ENCODE measurements at places on chromosomes 11 and 22. TPM values are rescaled to one million over a fixed set of nuclear protein-coding genes. Genes with fewer than 3 reads are reported as not detected.

DNA sequence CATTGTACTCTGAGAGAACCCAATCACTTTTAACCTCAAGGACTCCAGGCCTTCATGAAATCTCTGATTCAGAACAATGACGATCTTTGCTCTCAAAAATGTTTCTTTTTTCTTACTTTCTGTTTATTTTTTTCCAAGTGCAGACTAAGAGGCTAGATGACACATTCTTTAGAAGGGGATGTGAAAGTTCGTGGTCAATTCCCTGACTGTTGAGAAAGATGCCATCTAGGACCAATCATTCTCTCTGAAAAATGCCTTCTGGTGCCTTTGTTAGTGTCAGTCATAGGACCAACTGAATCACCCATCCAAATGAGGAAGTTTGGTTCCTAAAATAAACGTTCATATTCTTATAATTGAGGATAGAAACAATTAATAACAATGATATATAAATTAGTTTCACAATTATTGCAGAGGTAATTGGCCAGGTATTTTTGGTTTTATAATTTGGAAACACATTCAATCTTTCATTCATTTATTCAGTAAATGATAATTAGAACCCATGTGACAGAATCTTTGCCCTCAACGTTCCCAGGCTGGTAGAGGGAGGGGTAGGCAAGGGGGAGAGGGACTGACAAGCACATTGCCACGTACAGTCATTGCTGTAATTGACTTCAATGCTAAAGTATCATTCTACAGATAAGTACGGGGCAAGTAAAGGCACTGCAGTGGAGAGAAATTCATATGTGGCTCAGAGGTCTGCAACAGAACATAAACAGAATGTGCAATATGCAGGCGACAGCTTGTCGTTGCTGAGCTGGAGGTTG is 333.4 kb upstream of the MPPED2 start:
- DNase-seq = no peak
- H3K27me3 ChIP-seq = peaks cover 6% of the 10 kb centered on the region
- H3K27ac ChIP-seq = no peak overlapping the region
- no peaks in the 10 kb centered on the region for H3K36me3 ChIP-seq

DNA sequence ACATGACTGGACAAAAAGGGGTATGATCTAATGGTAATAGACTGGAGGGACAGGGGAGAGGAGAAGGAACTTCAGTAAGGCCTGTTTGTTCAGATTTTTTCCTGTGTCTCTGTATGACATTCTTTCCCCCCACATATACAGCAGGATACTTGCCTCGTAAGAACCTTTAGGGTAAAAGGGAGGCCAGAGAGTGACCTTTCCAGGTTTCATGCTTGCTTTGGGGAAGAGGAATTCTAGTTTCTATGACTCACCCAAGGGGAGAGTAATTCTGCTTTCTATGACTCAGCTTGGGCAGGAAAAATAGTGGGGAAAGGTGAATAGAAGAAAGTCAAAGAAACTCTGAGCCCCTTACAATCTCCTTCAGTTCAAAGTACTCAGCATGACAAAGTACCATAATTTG is 457.0 kb downstream of the DLG2 start:
- H3K36me3 ChIP-seq = no peaks in the 10 kb centered on the region
- no peaks in the 10 kb centered on the region for H3K4me1 ChIP-seq
- no peak overlapping the region for H3K4me3 ChIP-seq

GRCh38 chr11:13720940-13721339 is 52.5 kb downstream of the FAR1 start:
- H3K4me1 ChIP-seq = peaks cover 29% of the 10 kb centered on the region
- H3K27ac ChIP-seq = no peak overlapping the region
- H3K36me3 ChIP-seq = peaks cover 5% of the 10 kb centered on the region

DNA sequence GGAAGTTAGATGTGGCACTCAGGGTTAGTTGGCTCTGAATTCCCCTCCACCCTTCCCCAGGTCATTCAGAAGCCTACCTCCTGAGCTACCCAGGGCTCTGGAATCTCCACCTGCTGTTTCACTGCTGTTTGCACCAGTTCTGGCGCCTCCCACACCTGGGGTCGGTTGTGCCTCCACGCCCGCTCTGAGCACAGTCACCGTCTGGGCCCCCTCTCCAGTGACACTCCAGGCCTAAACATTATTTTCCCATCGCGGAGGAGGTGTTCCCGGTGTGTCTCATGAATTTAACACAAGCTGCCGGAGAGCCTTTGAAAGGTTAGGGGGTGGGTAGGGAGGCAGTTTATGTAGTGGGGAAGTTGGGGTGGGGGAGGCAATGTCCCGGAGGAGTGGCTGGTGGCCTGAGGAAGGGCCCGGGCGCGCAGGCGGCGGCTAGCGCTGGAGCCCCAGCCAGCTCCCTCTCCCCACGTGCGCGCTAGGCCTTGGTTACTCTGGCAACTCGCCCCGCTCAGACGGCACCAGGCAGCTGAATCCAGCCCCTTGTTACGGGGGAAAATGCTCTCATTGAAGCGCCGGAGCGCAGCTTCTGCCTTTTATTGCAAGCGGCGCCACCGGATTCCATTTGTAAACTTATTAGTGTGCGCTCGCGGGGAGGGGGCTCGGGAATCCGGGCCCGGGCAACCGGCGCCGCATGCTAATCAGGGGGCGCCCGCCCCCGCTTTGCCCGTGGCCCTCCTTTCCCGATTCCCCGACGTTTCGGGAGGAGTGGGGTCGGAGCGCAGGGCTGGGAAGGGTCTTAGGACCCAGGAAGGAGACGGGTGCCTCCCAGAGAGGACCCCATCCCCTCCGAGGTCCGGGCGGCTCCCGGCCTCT is 52.4 kb downstream of the GRIK4 start:
- peaks cover 25% of the 10 kb centered on the region for H3K4me1 ChIP-seq
- H3K4me3 ChIP-seq = no peak overlapping the region
- no peaks in the 10 kb centered on the region for H3K36me3 ChIP-seq
- DNase-seq = peak; percentile 20
- peak overlapping the region; percentile 63 for H3K27ac ChIP-seq
- H3K27me3 ChIP-seq = no peaks in the 10 kb centered on the region

DNA sequence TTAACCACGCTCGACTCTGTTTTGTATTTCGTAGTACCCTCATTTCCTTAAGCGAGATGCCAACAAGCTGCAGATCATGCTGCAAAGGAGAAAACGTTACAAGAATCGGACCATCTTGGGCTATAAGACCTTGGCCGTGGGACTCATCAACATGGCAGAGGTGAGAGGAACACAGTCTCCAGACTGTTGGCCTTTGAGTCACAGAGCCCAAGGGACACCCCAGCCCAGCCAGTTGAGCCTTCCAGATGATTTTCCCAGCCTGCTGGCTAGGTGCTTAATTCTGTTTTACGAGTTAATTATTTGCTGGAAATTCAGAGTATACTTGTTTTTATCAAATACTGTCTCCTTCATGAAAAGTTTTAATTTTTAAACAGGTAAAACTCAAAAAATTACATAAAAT is 57.3 kb upstream of the RAB1B start:
- no peaks in the 10 kb centered on the region for H3K4me1 ChIP-seq
- no peak overlapping the region for H3K4me3 ChIP-seq
- peaks cover 6% of the 10 kb centered on the region for H3K36me3 ChIP-seq
- no peaks in the 10 kb centered on the region for H3K27me3 ChIP-seq
- no peak overlapping the region for H3K27ac ChIP-seq

DNA sequence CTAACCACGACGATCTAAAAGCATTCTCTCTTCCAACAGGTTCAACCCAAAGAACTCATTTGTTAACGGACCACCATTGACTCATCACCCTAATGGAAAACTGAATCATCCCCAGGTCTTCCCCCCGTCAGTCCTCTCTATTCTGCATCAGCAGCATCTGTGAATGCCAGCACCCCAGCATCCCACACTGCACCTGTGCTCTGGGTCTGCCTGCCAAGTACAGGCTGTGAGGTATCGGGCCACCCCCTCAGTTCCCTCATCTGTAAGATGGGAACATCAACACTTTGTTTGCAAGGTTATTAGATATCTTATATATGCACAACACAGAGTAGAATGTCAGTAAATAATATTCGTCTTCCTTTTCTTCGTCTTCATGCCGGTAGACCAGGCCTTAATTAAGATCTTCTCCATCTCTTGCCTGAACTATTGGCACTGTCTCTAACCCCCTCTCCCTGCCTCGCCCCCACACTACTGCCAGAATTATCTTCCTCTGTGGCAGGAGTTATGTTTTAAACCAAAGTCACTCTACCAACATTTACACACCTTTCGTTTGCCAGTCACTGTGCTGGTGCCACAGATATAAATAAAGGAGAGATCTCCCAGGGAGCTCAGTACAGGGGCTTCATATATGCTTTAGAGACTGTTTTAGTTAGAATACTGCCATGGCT is 7.8 kb upstream of the TMPRSS4 start:
- H3K36me3 ChIP-seq = no peaks in the 10 kb centered on the region
- no peak overlapping the region for H3K27ac ChIP-seq
- no peak overlapping the region for H3K4me3 ChIP-seq

- no peaks in the 10 kb centered on the region for H3K36me3 ChIP-seq
- H3K4me3 ChIP-seq = no peak overlapping the region
- no peak overlapping the region for H3K27ac ChIP-seq
- no peaks in the 10 kb centered on the region for H3K4me1 ChIP-seq
- DNase-seq = no peak
Observed at GRCh38 chr11:131533998-131534397, 163.6 kb downstream of the NTM start.

- DNase-seq = no peak
- no peaks in the 10 kb centered on the region for H3K36me3 ChIP-seq
- H3K27me3 ChIP-seq = peaks cover 12% of the 10 kb centered on the region
- H3K4me3 ChIP-seq = no peak overlapping the region
- H3K4me1 ChIP-seq = peaks cover 4% of the 10 kb centered on the region
- H3K27ac ChIP-seq = no peak overlapping the region
Observed at GRCh38 chr11:117986981-117987574, 884 bp downstream of the IL10RA start.

GRCh38 chr11:17637901-17638300 is 81.5 kb upstream of the MYOD1 start:
- DNase-seq = no peak
- no peak overlapping the region for H3K4me3 ChIP-seq
- no peaks in the 10 kb centered on the region for H3K36me3 ChIP-seq
- no peak overlapping the region for H3K27ac ChIP-seq
- peaks cover 2% of the 10 kb centered on the region for H3K27me3 ChIP-seq
- no peaks in the 10 kb centered on the region for H3K4me1 ChIP-seq

DNA sequence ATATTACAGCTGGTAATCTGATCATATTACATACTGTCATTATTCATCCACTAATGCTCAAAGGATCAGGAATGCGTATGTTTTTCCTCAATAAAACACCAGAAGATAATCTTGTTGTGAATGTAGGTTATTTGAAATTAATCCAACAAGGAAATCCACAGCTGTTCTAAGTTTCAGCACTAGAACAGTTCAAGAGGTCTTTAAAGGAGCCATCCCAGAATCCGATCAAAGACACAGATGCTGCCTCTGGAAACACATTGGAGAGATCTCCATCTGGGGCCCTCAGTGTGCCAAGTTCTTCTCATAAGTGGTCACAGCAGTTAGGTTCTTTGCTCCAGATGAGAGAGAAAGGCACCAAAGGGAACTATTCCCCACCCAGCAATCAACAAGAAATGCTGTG is 1955.1 kb upstream of the RAG2 start:
- no peaks in the 10 kb centered on the region for H3K36me3 ChIP-seq
- DNase-seq = no peak
- no peaks in the 10 kb centered on the region for H3K27me3 ChIP-seq
- H3K4me1 ChIP-seq = no peaks in the 10 kb centered on the region

- H3K36me3 ChIP-seq = no peaks in the 10 kb centered on the region
- peak overlapping the region; percentile 54 for H3K27ac ChIP-seq
- H3K4me1 ChIP-seq = peaks cover 17% of the 10 kb centered on the region
- H3K4me3 ChIP-seq = no peak overlapping the region
- H3K27me3 ChIP-seq = no peaks in the 10 kb centered on the region
Observed at GRCh38 chr22:26735019-26735409, 77.6 kb downstream of the MIAT start.

GRCh38 chr22:42169055-42169469 is 38.5 kb upstream of the CYP2D6 start:
- H3K36me3 ChIP-seq = no peaks in the 10 kb centered on the region
- H3K4me3 ChIP-seq = no peak overlapping the region
- no peaks in the 10 kb centered on the region for H3K27me3 ChIP-seq
- DNase-seq = peak; percentile 81

RAG2 gene
- polyA plus RNA-seq = not detected

TLCD5 gene
- polyA plus RNA-seq = 8.3 TPM

PRG3 gene
- polyA plus RNA-seq = not detected

LRP5 gene
- polyA plus RNA-seq = 35.1 TPM

RELT gene
- 8.2 TPM for polyA plus RNA-seq

OR52N5 gene
- polyA plus RNA-seq = not detected

MMP27 gene
- not detected for polyA plus RNA-seq

OR52E8 gene
- polyA plus RNA-seq = not detected

OSM gene
- not detected for polyA plus RNA-seq

IL18 gene
- polyA plus RNA-seq = 0.73 TPM

Data from endothelial cell of umbilical vein (primary cell).